ENCODE measurements at places on chromosomes 12 and 14.

- no peak for DNase-seq
These were observed 161.5 kb downstream of the CALM1 start for GRCh38 chr14:90558041-90558982.

DNA sequence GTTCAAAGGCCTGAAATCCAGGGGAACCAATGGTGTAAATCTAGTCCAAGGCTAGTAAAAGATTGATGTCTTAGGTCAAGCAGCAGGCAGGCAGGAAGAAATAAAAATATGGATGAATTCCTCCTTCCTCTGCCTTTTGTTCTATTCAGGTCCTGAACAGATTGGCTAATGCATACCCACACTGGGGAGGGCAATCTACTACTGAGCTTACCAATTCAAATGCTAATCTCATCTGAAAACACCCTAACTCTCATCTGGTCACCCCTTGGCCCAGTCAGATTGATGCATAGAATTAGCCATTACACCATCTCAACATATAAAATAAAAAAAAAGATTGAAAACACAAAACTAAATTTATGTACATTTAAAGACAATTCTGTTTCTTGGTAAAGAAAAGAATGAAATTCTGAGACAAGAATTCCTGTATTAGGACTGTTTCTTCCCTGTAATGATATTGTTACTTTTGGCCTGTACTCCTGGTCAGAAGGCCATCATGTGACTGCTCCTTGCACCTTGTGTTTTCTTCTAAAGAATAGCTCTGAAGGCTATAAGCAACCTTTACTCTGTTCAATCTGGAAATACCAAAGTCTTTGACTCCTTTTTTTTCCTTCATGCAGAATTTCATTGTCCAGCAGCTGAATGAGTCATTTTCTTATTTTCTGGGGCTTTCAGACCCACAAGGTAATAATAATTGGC is 19.9 kb downstream of the CLEC6A start:
- no peak for DNase-seq

- DNase-seq = no peak
These were observed 72.1 kb downstream of the PHLDA1 start for GRCh38 chr12:75959506-75959905.

DNA sequence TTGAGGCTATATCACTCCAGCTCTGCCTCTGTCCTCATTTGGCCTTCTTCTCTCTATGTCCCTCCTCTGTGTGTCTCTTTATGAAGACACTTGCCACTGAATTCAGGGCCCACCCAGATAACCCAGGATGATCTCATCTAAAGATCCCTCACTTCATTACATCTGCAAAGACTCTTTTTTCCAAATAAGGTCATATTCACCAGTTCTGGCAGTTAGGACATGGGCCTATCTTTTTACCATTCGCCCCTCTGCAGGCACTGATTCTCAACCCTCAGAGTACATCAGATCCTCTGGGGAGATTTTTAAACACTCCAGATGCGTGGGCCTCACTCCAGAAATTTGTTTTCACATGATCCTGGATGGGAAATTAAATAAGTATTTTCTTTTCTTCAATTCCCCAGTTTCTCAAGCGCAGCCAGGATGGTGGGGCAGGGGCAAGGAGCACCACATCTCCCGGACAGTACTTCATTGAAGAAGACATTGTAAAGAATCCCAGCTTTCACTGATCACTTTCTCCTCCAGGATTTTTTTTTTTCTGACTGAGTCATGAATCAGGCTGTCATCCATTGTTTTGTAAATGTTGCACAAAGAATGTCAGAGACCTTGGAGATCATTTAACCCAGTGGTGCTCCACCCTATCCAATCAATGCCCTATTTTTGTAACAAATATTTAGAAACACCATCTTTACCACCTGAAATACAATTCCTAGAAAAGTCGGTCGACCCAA is 27.4 kb downstream of the CRACR2A start:
- no peak for DNase-seq

GRCh38 chr12:49624921-49625577 is 1.7 kb downstream of the PRPF40B start:
- DNase-seq = no peak

DNA sequence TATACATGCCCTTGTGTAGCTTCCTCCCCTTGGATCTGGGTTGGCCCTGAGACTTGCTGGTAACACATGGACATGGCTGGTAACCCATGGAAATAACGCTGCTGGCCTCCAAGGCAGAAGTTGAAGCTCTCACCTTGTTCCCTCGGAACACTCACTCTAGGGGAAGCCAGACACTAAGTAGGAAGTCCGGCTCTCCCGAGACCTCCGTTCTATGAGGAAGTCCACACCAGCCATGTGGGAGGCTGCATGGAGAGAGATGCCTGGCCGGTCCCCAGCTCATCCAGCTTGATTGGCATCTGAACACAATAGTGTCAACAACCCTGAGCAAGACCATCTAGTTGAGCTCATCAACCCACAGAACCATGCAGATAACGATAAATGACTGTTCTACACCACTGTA is 39.7 kb upstream of the VRK1 start:
- DNase-seq = no peak

GRCh38 chr12:95648990-95649791 is 97.9 kb upstream of the USP44 start:
- no peak for DNase-seq
